ENCODE measurements at places on chromosomes 16 and 17.
A peak's percentile ranks its signal among the peaks of the same experiment; 100 is the strongest.

GRCh38 chr17:14310605-14311004, 9.7 kb downstream of the HS3ST3B1 start:
- H3K27ac ChIP-seq, result no peak overlapping the region
- H3K4me3 ChIP-seq, result peak overlapping the region; percentile 50
- no peaks in the 10 kb centered on the region for H3K4me1 ChIP-seq
- DNase-seq, result no peak
- H3K36me3 ChIP-seq, result no peaks in the 10 kb centered on the region
- H3K27me3 ChIP-seq, result peaks cover 18% of the 10 kb centered on the region

- no peak overlapping the region for H3K27ac ChIP-seq
- no peak overlapping the region for H3K4me3 ChIP-seq
- peaks cover 2% of the 10 kb centered on the region for H3K4me1 ChIP-seq
Measured at GRCh38 chr16:5235119-5235518, 137.5 kb upstream of the EEF2KMT start.

GRCh38 chr16:47142821-47143676, 696 bp downstream of the NETO2 start:
- H3K27ac ChIP-seq, result no peak overlapping the region
- DNase-seq, result peak; percentile 73
- peak overlapping the region; percentile 91 for H3K4me3 ChIP-seq
- H3K27me3 ChIP-seq, result no peaks in the 10 kb centered on the region
- H3K4me1 ChIP-seq, result peaks cover 13% of the 10 kb centered on the region

- H3K4me1 ChIP-seq, result no peaks in the 10 kb centered on the region
- no peak overlapping the region for H3K27ac ChIP-seq
- DNase-seq, result no peak
- no peak overlapping the region for H3K4me3 ChIP-seq
Measured at GRCh38 chr17:48368352-48368908, 61.6 kb downstream of the SKAP1 start.

DNA sequence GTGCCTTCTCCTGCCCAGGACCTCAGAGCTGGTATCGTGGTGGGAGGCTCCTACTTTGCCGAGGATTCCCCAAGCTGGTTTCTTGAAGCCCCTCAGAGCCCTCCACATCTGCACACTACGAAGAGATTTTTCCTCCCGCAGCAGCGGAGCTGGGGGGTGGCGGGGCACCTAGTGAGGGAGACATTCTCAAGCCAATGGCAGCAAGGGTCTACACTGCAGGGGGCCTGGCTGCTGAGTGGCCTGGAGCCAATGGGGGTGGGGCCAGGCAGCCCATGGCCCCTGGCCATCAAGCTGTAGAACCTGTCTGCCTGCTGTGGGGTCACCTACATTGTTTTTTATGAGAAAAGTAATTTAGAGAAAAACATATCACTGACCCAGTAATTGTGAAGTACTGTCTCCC, 5.0 kb downstream of the SLC26A11 start:
- no peak overlapping the region for H3K4me3 ChIP-seq
- H3K27me3 ChIP-seq, result peaks cover 4% of the 10 kb centered on the region
- peaks cover 4% of the 10 kb centered on the region for H3K4me1 ChIP-seq
- DNase-seq, result no peak

DNA sequence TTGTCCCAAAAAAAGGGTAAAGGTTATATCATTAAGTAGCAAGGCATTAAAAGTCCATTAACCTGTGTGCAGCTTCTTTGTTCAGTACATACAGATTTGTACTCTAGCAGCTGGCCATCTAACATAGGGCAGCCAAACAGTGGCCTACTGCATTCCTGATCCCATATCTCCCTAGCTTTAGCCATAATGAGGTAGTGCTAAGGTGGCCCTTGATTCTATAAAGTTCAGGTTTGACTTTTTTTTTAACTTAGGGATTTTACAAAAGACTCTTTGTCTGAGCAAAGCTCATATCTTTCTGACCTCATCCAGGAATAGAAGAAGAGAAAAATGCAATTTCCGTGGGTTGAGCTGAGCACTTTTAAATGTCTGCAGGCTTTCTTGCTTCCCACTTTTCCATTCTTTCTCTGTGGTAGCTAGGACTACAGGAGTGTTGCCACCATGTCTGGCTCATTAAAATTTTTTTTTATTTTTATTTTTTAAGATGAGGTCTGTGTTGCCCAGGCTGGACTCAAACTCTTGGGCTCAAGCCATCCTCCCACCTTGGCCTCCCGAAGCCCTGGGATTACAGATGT, 19.5 kb upstream of the CDC6 start:
- no peak for DNase-seq
- H3K4me3 ChIP-seq, result no peak overlapping the region
- H3K27me3 ChIP-seq, result no peaks in the 10 kb centered on the region
- H3K36me3 ChIP-seq, result peaks cover 14% of the 10 kb centered on the region
- peaks cover 4% of the 10 kb centered on the region for H3K4me1 ChIP-seq

DNA sequence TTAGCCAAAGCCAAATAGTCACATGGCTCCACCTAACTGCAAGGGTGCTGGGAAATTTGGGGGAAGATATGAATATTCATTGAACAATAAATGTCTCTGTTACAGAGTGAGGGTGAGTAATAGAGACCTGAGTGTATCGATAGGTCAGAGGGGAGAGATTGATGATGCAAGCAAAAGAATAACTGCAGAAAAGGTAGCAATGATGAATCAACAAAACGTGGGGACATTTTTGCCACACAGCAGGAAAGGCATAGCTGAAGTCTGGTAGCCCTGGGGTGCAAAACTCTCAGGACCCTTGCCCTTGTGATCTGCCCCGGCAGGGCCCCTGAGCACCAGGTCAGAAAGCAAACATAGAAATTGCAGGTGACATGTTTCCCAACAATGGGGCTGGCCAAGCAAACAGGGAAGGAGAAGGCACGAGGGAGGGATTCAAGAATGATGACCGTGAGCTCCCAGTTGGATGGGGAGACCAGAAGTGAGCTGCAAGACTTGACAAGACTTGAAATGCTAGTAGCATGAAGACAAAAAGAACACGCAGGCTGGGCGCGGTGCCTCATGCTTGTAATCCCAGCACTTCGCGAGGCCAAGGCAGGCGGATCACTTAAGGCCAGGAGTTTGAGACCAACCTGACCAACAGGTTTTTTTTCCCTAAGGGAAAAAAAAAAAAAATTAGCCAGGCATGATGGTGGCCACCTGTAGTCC, 12.7 kb upstream of the HERPUD1 start:
- H3K27me3 ChIP-seq, result no peaks in the 10 kb centered on the region
- H3K27ac ChIP-seq, result peak overlapping the region; percentile 99
- peaks cover 56% of the 10 kb centered on the region for H3K4me1 ChIP-seq
- DNase-seq, result no peak

- no peak overlapping the region for H3K27ac ChIP-seq
- H3K4me1 ChIP-seq, result no peaks in the 10 kb centered on the region
- no peak overlapping the region for H3K4me3 ChIP-seq
- no peak for DNase-seq
Measured at GRCh38 chr17:44842748-44843147, 4.9 kb upstream of the HIGD1B start.

DNA sequence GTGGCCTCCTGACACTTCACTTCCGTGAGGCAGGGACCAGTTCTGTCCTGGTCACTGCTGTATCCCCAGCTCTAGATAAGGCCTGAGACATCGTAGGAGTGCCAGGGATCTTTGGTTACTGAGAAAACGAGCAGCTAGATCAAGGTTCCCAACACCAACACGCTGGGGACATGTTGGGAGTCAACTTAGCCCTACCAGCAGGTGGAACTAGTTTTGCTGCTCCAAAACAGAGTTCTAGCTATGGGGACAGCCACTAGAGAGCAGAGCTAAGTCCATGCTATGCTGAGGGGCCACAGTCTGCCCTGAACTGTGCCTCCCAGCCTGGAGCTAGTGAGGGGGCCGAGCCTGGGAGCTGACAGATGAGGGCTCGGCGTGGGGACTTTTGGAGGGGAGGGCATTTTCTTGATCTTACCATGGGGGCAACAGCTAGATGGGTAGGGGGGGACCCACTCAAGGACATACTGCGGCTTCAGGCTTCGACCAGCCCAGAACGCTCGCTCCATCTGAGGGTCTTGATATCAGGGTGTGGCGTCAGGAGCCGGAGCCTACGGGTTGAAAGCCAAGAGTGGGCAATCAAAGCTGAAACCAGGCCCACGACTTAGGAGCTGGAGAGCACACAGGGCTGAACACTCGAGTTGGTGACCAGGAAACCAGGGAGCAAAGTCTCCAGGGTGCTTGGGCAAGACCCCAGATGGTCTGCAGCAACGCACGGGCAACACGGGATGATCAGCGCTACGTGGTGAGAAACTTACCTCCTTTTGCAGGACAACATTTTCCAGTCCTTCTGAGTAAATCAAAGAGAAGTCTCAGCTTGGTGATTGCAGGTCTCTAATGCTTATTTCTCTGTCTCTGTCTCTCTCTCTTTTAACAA, 13.4 kb downstream of the SNX20 start:
- H3K4me3 ChIP-seq, result peak overlapping the region; percentile 57
- DNase-seq, result no peak
- H3K27ac ChIP-seq, result peak overlapping the region; percentile 53

GRCh38 chr17:260031-260791, 78.8 kb upstream of the DOC2B start:
- DNase-seq, result no peak
- H3K27me3 ChIP-seq, result peaks cover 6% of the 10 kb centered on the region
- no peaks in the 10 kb centered on the region for H3K4me1 ChIP-seq
- H3K36me3 ChIP-seq, result peaks cover 12% of the 10 kb centered on the region

GRCh38 chr17:77363821-77364361, 223.1 kb downstream of the SEC14L1 start:
- H3K36me3 ChIP-seq, result no peaks in the 10 kb centered on the region
- H3K4me1 ChIP-seq, result peaks cover 31% of the 10 kb centered on the region
- no peak overlapping the region for H3K4me3 ChIP-seq

DNA sequence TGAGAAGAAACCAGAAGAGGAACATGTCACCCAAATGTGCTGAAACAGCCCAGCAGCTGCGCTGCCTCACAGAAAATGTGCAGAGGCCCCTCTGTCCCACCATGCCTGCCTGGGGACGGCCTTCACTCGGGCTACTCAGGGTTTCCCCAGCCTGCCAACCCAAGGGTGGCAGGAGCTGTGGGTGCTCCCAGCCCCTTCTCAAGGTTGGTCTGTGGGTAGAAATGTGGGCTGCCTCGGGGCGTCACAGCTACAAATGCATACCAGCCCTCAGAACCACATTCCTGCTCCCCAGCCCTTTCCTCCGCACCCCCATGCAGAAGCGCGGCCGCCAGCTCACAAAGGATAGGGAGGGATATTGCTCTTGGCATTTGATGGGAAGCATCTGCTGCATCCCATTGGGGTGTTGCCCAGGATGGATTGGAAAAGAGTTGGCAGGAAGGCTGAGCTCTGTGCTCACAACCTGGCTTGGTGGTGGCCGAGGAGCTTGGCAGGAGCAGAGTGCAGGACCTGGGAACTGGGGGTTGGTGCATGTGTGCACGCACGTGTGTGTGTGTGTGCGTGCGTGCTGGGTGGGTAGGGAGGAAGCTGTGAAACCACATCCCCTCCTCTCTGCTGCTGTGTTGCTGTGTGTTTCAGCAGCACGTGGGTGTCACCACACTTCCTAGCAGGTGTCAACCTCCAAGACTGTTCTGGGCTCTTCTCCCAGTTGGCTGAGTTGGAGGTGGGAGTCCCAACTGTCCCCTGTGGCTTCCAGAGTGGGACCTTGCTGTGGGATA, 304.4 kb downstream of the SEC14L1 start:
- no peaks in the 10 kb centered on the region for H3K27me3 ChIP-seq
- peak; percentile 75 for DNase-seq
- H3K36me3 ChIP-seq, result peaks cover 5% of the 10 kb centered on the region
- H3K4me3 ChIP-seq, result peak overlapping the region; percentile 71

- DNase-seq, result no peak
- H3K4me3 ChIP-seq, result no peak overlapping the region
- peaks cover 5% of the 10 kb centered on the region for H3K36me3 ChIP-seq
- peaks cover 33% of the 10 kb centered on the region for H3K4me1 ChIP-seq
- H3K27ac ChIP-seq, result peak overlapping the region; percentile 88
- no peaks in the 10 kb centered on the region for H3K27me3 ChIP-seq
Measured at GRCh38 chr17:38896346-38896954, 26.6 kb downstream of the LASP1 start.

- no peaks in the 10 kb centered on the region for H3K36me3 ChIP-seq
- H3K4me3 ChIP-seq, result no peak overlapping the region
- no peak for DNase-seq
- no peak overlapping the region for H3K27ac ChIP-seq
- peaks cover 14% of the 10 kb centered on the region for H3K4me1 ChIP-seq
Measured at GRCh38 chr16:9065077-9065476, 26.4 kb upstream of the HAPSTR1 start.

DNA sequence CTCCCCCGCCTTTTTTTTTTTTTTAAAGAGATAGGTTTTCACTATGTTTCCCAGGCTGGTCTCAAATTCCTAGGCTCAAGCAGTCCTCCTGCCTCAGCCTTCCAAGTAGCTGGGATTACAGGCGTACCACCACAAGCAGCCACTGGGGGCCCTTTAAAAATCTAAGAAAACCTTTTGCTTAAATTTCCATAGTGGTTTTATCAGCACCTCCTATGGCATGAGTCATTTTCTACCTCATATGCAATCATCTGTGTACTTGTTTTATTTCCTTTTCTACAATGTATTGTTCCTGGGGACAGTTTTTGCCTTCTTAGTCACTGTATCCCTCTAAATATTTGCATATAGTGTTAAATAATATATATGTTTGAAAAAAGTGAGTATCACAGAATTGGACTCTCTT, 29.2 kb downstream of the GNA13 start:
- H3K4me1 ChIP-seq, result peaks cover 42% of the 10 kb centered on the region
- H3K27ac ChIP-seq, result peak overlapping the region; percentile 94
- no peaks in the 10 kb centered on the region for H3K27me3 ChIP-seq

DNA sequence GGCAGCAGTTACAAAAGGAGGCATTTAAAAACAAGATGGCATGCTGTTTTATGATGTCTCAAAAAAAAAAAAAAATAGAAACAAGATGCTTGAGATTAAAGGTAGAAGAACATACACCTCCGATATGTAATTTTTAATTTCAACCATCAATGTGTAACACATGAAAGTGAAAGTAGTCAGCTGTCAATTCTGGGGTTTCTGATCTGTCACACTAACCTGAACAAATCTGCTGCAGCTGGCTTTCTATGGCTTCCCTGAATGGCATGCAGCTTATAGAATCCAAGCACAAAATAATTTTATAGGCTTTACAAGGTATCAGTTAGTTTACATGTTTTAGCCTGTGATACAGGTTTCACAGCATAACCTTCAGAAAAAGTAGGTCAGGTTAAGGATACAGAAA, 13.5 kb downstream of the GLYR1 start:
- H3K36me3 ChIP-seq, result peaks cover 36% of the 10 kb centered on the region
- no peak for DNase-seq
- no peaks in the 10 kb centered on the region for H3K27me3 ChIP-seq
- H3K4me3 ChIP-seq, result no peak overlapping the region
- H3K27ac ChIP-seq, result peak overlapping the region; percentile 89
- H3K4me1 ChIP-seq, result peaks cover 11% of the 10 kb centered on the region

DNA sequence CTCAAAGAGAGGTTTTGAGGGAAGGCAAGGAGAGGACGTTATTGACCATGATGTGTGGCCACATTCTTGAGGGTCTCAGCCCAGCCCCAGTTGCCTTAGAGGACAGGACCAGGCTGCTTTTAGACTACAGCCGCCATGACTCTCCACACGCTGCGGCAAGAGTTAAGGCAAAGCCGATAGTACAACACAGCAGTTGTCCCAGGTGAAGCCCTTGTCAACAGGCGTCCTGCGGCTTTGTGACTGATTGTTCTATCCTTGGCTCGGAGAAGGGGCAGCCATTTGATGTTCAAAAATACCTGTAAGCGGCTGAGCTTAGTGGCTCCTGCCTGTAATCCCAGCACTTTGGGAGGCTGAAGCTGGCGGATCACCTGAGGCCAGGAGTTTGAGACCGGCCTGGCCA, 28.8 kb downstream of the TMEM92 start:
- no peak overlapping the region for H3K4me3 ChIP-seq
- H3K27me3 ChIP-seq, result peaks cover 9% of the 10 kb centered on the region
- no peaks in the 10 kb centered on the region for H3K4me1 ChIP-seq
- DNase-seq, result no peak

- DNase-seq, result no peak
- H3K4me3 ChIP-seq, result peak overlapping the region; percentile 85
- H3K4me1 ChIP-seq, result peaks cover 39% of the 10 kb centered on the region
- peaks cover 6% of the 10 kb centered on the region for H3K36me3 ChIP-seq
Measured at GRCh38 chr17:6660101-6660500, 8.5 kb downstream of the C17orf100 start.
